SJSA1 (cell line): ENCODE measurements at places on chromosomes 7 and 10. TPM values are rescaled to one million over a fixed set of nuclear protein-coding genes. Genes with fewer than 3 reads are reported as not detected.

Gene LAMB1
- 110 and 136 TPM in 2 replicates for total RNA-seq

Gene GIMAP4
- not detected in 2 replicates for total RNA-seq

Gene CPVL
- total RNA-seq = 1.6 and 2.7 TPM in 2 replicates

Gene CYP2W1
- not detected in 2 replicates for total RNA-seq

Gene LRRC18
- total RNA-seq = not detected in 2 replicates

Gene WEE2
- total RNA-seq = not detected in 2 replicates

Gene CISD1
- total RNA-seq = 38.5 and 52.3 TPM in 2 replicates

Gene GPAM
- total RNA-seq = 13.8 and 17.1 TPM in 2 replicates

Gene PDE6C
- total RNA-seq = not detected in 2 replicates

Gene FAM25G
- not detected in 2 replicates for total RNA-seq

Gene HOXA1
- total RNA-seq = 2.0 and 5.8 TPM in 2 replicates

Gene GARS1
- total RNA-seq = 98.9 and 213 TPM in 2 replicates

Gene ACSL5
- 1.1 and 3.2 TPM in 2 replicates for total RNA-seq

Gene CRHR2
- not detected in 2 replicates for total RNA-seq

Gene CD36
- 0.32 TPM in 1 of 2 replicates, not detected in the other for total RNA-seq

Gene INMT
- total RNA-seq = 0.08 and 0.19 TPM in 2 replicates

Gene GNAT3
- not detected in 2 replicates for total RNA-seq

Gene PLPP4
- 12.5 and 13.8 TPM in 2 replicates for total RNA-seq

Gene CYP3A7
- total RNA-seq = not detected in 2 replicates

Gene ATG9B
- total RNA-seq = not detected in 2 replicates

Gene NAPEPLD
- 0.94 and 3.7 TPM in 2 replicates for total RNA-seq
